ENCODE measurements at places on chromosomes 1 and 21.

- DNase-seq: no peak
Measured at GRCh38 chr1:80054129-80054528, 1047.6 kb upstream of the ADGRL4 start.

DNA sequence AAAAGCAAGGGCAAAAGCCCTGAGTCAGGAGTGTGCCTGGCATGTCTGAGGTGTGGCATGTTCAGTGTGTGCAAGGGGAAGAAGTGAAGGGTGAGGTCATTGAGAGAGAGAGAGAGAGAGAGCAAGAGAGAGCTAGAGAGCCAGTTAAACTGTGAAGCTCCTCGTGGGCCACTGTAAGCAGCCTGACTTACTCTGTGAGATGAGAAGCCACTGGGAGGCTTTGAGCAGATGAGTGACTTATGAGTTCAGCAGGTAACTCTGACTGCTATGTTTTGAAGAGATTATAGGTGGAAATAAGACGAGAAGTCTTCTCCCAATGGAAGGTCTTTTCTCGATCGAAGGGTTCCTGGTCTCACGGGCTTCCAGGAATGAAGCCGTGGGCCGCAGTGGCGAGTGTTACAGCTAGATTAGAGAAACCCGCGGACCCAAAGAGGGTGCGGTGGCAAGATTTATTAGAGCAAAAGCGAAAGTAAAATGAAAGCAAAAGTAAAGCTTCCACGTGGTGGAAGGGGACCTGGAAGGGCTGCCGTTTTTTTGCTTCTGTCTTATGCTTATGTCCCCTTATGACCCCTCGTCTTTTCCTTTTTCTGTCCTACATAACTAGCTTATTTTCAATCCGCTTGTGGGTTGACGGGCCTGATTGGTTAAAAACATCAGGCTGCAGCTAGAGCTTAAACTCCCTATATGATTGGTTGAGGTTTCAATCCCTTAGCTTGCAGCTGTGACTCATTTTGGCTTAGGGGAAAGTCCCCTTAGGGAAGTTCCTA is 323.1 kb upstream of the FAM78B start:
- peak; percentile 80 for DNase-seq

GRCh38 chr21:39972471-39972870 is 105.2 kb downstream of the PCP4 start:
- no peak for DNase-seq

GRCh38 chr1:109765896-109766615 is 2.3 kb upstream of the EPS8L3 start:
- no peak for DNase-seq

DNA sequence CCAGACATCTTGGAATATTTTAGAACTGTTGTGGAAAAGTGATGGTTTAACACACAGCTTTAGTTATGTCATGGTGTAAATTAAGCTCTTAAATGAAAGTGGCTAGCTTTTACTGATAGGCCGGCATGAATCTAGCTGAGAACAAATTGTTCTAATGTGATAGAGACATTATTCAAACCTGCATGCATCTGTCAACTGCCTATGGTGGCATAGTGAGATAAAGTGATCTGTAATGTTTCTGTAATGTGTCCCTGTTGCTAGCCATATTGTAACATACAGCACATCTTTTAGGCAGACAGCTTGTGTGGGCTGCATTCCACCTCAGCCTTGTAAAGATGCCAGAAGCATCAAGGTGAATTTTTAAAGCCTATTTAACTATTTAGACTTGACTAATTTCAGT is 16.0 kb downstream of the LRIG2 start:
- no peak for DNase-seq

DNA sequence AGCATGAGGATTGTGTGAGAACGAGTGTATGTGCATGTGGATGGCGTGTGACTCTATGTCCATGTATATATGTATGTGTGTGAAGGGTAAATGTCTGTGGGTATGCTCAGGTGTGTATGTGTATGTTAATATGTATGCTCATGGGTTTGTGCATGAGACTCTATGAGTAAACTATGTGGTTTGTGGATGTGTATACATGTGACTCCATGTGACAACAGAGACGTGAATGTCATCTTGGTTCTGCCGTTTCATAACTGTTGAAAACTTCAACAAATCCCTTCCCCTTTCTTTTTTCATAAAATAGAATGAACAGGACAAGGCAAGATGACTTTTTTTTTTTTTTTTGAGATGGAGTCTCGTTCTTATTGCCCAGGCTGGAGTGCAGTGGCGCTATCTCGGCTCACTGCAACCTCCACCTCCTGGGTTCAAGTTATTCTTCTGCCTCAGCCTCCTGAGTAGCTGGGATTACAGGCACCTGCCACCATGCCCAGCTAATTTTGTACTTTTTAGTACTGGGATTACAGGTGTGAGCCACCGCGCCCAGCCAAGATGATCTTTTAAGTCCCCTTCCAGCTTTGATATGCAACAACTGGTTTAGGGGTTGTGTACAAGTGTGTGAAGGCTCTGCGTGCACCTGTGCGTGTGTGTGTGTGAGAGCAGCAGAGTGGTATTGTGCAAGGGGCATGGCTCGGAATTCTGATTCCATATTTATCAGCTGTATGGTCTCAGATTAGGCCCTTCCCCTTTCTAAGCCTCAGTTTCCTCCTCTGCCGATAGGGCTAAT is 106.3 kb downstream of the EBNA1BP2 start:
- DNase-seq: no peak

GRCh38 chr1:32398401-32398800 is 4.2 kb upstream of the BSDC1 start:
- DNase-seq: no peak

GRCh38 chr1:227459326-227459841 is 104.0 kb upstream of the ZNF678 start:
- no peak for DNase-seq

- no peak for DNase-seq
Measured at GRCh38 chr1:236829085-236829484, 34.0 kb downstream of the MTR start.

DNA sequence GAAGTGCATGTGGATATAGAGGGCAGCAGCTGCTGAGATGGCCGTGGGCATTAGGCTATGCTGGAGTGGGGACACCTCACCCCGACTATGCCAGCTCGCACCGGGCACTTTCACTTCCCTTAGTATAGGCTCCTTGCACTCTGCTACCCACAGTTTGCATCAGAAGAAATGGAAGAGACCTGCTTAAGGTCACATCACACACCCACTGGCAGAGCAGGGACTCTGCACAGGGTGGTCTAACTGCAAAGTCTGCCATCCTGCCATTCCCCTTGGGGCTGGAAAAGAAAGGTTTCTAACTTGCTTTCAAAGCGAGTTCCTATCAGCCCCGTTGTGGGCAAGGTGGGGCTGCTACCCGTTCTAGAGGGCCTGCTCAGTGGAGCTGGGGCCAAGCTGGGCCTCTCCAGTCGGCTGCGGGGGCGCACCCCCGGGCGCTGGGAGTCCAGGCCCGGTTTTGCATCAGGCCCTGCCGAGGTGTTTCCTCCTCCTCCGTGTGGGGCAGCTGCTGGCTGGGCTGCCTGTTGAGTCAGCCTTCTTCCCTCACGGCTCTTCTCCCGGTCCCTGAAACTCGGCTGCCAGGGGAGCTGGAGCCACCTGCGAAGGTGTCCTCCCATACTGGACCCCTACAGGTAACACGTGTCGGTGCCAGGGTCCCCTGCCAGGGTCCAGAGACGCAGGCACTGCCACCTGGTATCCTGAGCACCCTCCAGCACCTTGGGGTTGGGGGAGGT is at the start of gene SYTL1:
SYTL1 (plus strand) TSS at position 498 of the 728 bp plus-strand sequence. CDS start 3,313 bp downstream, outside the sequence.
- DNase-seq: peak; percentile 64

DNA sequence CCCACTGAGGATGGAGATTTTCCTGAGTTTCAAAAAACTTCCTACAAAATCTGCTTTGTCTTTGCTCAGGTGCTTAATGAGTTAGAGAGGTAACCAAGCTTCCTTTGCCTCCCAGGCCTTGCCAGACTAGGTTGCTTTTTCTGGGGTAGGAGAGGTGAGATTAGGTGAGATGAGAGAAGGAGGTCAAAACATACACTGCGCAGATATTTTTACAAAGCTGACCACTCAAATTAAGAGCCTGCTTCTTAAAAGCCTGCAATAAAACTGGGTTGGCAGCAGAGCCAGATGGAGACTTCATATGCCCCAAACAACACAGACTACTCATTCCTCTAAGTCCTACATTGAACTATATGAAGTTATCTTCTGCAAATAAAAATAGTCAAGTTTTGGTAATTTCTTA is 352.5 kb downstream of the NUF2 start:
- no peak for DNase-seq

DNA sequence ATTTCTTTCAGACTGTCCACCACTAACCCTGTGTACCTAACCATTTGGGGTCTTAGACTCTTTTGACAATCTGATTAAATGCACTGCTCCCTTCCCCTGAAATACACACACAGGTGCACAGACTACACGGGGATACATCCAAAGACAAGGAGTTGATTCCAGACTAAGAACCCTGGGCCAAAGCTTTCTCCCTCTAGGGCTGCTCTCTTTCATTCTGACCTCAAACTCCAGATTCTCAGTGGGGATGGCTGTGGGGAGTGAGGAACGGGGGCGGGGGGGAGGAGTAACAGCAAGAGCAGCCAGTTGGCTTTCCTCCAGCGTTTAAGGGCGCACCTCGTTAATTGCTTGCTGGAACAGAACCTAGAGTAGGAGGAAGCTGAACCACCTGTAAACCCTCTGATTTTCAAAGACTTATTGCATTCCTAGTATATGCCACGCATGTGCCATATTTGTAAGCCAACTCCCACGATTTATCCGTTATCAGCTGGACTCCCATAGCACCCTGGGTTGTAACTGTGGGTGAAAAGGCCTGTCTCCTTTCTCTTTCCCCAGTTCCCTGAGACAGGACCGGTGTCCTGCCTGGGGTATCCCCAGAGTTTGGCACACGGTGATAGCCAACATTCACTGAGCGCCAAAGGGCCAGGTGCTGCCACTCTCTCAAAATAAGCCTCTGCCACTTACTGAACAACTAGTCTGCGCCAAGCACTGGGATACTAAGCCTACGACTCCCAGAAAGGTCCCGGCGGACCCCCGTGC is 920 bp downstream of the MTHFR start:
- peak; percentile 18 for DNase-seq

- no peak for DNase-seq
Measured at GRCh38 chr1:64572222-64572900, 102.4 kb downstream of the CACHD1 start.

GRCh38 chr1:235919127-235919832 is 52.6 kb upstream of the LYST start:
- DNase-seq: no peak

GRCh38 chr1:44405798-44406736 is 1.0 kb downstream of the RNF220 start:
- peak; percentile 6 for DNase-seq

DNA sequence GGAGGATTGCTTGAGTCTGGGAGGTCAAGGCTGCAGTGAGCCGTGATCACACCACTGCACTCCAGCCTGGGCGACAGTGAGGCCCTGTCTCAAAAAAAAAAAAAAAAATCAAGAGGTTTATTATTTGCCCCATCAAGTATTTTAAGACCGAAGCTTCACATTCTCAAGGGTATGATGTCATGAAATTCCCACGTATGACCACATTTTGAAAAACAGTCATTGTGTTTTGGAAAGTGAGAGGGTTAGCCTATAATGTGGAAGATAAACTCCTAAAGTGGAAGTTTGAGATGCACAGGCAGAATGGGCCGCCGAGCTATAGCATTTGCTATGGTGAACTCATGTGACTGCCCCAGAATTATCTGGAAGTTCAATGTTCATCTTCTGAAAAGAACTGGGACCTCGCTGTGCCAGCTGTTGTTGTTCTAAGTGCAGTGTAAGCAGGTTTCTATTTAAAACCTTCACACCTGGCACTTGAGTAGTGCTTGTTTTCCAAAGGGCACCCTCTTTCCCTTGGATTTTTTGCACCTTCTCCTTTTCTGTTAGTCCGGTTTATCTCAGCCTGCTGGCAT is 96.9 kb upstream of the SLC25A33 start:
- no peak for DNase-seq

DNA sequence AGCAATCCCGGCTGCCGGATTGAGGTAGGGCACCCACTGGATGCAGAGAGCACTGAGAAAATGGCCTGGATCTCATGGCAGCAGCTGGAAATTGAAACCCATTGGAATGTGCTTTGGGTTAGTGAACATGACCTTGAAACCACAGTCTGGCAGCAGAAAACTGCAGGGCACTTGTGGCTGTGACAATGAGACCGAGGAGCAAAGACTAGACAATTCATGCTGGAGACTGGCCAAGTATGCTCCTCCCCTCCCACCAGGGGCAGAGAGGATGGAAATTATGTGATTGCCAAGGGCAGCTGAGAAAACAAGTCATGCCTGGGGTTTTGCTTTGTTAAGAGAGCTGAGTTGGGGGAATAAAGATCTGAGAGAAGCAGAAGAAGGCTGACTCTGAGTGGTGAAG is 60.7 kb downstream of the ZNF697 start:
- no peak for DNase-seq

DNA sequence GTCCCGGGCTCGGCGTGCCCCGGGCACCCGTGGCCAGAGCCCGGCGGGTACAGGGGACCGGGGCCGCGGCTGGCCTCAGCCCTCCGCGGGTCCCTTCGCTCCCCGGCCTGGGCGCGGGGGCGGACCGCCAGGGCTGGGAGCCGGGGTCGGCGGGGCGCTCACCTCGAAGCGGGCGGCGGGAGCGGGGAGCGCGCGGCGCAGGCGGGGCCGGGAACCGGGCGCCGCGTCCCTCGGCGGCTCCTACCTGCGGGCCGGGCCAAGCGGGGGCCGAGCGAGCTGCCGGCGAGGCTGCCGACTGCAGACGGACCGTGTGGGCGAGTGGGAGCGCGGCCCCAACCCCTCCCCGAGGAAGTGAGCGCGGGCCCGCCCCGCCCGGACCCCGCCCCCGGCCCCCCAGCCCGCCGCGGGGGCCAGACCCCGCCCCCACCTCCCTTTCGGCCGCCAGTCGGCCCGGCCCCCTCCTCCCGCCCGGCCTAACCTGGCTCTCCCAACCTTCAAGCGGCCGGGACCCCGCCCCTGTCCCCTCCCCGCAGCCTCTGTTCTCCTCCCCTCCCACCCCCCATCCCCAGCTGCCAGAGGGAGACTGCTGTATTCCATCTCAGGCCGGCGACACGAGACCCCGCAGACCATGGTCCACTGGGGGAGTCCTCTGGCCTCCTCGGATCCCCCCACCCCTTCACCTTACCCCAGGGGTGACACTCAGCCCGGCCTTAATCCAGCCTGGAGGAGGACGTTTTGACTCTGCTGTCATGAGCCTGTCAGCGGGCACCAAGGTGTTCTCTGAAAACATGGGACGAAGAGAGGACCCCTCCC is at the start of gene FHL3:
FHL3 (minus strand) TSS at position 320 of the 813 bp plus-strand sequence. CDS start 6,102 bp downstream, outside the sequence.
- peak; percentile 32 for DNase-seq

GRCh38 chr1:85374160-85374559 is 90.8 kb downstream of the DDAH1 start:
- DNase-seq: no peak

Measured in CD4-positive, alpha-beta T cell treated with Interleukin-15 for 4 hours (primary cell).